ENCODE measurements at places on chromosomes 13 and 19.

GRCh38 chr13:78168981-78169380 lies 250.3 kb upstream of the EDNRB start:
- DNase-seq, result no peak
- no peak overlapping the region for H3K27ac ChIP-seq
- no peaks in the 10 kb centered on the region for H3K4me1 ChIP-seq

DNA sequence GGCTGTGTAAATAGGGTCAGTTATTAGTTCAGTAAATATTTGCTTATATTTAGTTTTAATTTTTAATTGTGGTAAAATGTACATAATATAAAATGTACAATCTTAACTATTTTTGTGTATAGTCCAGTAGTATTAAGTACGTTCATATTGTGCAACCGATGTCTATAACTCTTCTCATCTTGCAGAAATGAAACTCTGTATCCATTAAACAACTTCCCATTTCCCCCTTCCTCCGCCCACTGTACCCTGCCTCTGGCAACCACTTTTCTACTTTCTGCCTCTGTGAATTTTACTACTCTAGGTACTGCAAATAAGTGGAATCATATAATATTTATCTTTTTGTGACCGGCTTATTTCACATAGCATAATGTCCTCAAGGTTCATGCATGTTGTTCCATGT lies 24.4 kb downstream of the UBAC2 start:
- H3K4me3 ChIP-seq, result no peak overlapping the region
- no peaks in the 10 kb centered on the region for H3K4me1 ChIP-seq
- H3K27me3 ChIP-seq, result no peaks in the 10 kb centered on the region
- DNase-seq, result no peak
- H3K27ac ChIP-seq, result no peak overlapping the region

GRCh38 chr13:24557081-24557480 lies 44.5 kb upstream of the PARP4 start:
- no peak overlapping the region for H3K27ac ChIP-seq
- DNase-seq, result no peak
- H3K4me1 ChIP-seq, result no peaks in the 10 kb centered on the region
- H3K27me3 ChIP-seq, result no peaks in the 10 kb centered on the region
- no peak overlapping the region for H3K4me3 ChIP-seq
- H3K36me3 ChIP-seq, result no peaks in the 10 kb centered on the region

DNA sequence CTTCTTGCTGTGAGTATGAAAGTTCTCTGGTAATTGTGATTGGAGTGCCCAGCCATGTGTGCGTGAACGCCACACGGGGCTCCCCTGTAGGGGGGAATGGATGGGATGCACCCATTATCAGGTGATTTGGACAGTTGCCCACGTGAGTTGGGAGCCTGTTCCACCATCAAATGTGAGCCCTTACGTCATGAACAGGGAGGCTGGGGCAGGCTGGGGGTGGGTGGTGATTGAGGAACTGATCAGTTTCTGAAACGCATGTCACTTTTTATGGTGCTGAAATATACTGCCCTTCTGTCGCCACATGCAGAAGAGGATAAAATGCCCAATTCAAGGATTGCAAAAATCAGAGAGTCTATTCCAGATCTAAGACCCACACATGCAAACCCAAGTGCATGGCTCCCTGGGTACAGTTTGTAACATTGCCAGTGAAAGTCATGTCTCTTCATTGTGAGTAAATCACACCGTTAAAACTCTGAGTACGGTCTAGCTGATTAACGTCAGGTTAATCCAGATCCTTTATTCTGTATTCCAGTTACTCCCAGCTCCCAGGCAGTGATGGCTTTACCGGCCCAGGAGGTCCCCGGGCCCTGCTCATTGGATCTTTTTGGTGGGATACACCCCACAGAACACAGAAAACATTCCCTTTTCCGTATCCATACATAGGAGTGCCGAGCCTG lies 90.2 kb downstream of the RAB20 start:
- H3K36me3 ChIP-seq, result peaks cover 11% of the 10 kb centered on the region
- no peaks in the 10 kb centered on the region for H3K27me3 ChIP-seq
- no peak for DNase-seq
- peaks cover 8% of the 10 kb centered on the region for H3K4me1 ChIP-seq

DNA sequence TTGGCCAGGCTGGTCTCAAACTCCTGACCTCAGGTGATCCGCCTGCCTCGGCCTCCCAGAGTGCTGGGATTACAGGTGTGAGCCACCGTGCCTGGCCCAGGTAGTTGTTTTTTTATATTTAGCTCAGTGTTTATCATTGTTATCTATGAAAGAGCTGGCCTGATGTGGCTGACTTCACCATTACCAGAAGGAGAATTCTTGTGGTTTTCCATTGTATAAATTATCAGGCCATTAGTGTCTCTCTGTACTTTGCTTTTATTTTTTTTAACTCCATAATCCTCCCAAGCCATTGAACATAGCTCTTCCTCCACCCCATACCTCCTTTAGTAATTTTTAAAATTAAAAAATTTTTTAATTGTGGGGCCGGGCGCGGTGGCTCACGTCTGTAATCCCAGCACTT lies 24.2 kb downstream of the CERS4 start:
- no peaks in the 10 kb centered on the region for H3K4me1 ChIP-seq
- no peaks in the 10 kb centered on the region for H3K27me3 ChIP-seq
- DNase-seq, result no peak
- H3K27ac ChIP-seq, result no peak overlapping the region
- no peak overlapping the region for H3K4me3 ChIP-seq

GRCh38 chr13:37429976-37430375 lies 168.6 kb downstream of the POSTN start:
- H3K4me1 ChIP-seq, result no peaks in the 10 kb centered on the region
- H3K4me3 ChIP-seq, result no peak overlapping the region
- DNase-seq, result no peak
- no peaks in the 10 kb centered on the region for H3K27me3 ChIP-seq

GRCh38 chr19:50322234-50322633 lies 6.9 kb downstream of the KCNC3 start:
- DNase-seq, result no peak
- no peak overlapping the region for H3K27ac ChIP-seq
- H3K36me3 ChIP-seq, result peaks cover 50% of the 10 kb centered on the region
- H3K4me3 ChIP-seq, result no peak overlapping the region
- H3K27me3 ChIP-seq, result peaks cover 14% of the 10 kb centered on the region

Measured in spinal cord (tissue), 10 donors.